Kidney glomerular epithelial cell (primary cell): ENCODE measurements at places on chromosomes 12 and 14.

- DNase-seq, result no peak
These were observed 917.7 kb downstream of the DIO2 start for GRCh38 chr14:79293482-79294177.

DNA sequence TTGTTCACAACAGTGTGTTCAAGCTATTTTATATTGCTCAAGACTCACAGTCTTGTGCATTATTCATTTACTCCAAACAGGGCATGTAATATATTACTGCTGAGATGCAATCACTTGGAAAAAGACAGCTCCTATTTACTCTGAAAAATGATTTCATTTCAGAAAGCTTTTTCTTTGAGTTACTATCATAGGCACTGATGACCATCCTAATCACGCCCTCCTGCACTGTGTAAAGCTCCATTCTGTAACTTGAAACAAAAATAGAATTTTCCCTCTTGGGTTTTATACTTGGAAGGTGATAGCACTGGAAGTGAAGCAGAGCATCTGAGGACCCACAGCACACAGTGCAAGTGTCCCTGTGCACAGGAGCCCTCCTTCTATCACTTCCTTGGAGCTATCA, 55.6 kb downstream of the RTN1 start:
- DNase-seq, result no peak

DNA sequence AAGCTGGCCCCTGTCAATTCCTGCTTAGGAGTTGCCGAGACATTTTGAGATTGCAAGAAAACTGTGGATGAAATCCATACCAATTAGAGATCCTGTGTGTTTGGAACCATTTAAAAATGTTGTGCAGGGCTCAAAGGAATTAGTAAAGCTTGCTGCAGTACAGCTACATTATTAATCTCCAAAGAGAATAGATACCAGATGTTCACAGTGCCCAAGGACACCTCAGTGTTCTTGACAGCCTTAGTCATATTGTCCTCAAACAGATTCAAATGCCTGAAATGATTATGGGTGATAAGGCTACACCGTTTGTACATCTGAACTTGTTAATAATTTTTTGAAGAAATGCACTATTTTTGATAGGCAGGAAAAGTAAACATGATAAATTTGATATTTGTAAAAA, 164.6 kb downstream of the MSRB3 start:
- no peak for DNase-seq

DNA sequence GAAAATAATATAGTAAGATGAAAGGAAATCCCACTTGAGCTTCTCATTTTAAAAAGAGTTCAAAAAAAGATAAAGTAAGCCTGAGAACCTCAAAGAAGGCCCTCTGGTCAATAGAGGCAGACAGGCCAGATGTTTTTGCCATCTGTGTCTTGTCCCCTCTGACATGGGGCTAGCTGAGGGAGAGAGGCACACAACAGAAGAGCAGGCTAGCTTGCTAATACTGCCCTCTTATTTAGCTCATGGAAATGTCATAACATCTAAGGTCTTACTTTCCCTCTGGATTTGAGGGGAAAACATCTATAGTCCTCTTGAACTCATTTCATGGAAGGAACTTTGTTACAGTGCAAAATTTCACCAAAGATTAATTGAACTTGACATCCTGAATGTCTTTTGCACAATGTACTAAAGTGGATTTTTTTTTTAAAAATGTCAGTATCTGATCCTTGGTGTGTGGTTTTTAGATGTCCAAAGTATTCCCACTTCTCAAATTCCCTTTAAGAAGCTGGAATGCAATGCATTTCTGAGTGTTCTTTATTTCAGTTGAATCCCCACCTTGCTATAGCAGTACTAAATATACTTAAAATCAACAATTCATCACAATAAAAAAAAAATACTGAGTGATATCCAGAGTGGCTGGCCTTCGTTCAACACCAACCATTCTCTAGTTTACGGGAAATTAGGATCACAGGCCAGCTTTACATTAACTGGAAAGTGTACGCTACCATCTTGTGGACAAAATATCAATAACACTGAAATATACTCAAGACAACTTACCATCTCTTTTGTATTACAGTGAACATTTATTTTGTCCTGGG, 176.7 kb downstream of the PAH start:
- peak; percentile 39 for DNase-seq

GRCh38 chr12:131445795-131446194, 265.1 kb upstream of the SFSWAP start:
- DNase-seq, result no peak
